DMS79 (cell line): ENCODE measurements at places on chromosomes 12 and 14.
A peak's percentile ranks its signal among the peaks of the same experiment; 100 is the strongest.

DNA sequence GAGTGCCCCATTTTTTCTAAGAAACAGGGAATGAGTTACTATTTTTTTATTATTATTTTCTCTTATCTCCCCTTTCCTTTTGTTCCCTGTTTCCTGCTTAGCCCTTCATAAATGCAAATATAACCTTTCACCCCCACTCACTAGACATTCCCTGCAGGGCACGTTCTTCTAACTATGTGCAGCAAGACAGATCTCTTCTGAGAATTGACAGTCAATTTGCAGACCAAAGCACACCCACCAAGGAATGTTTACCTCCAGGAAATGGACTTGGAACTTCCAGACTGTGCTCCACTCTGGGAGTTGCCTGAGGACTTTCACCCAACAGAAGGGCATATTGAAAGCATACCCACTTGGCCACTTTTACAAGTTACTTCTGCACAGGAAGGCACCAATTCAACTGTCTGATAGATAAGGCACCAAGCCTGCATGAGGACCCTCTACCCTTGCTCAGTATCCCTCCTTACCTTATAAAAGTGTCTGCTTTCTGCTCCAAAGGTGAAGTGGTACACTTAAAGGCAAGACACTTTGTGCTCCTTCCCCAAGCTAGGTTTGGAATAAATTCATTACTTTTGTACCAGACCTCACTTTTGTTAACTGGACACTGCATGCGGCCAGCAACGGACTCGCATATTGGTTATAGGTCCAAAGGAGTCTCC, 6.5 kb downstream of the TAS2R19 start:
- no peak for DNase-seq

GRCh38 chr12:108193917-108194316, 64.8 kb downstream of the WSCD2 start:
- DNase-seq = no peak

DNA sequence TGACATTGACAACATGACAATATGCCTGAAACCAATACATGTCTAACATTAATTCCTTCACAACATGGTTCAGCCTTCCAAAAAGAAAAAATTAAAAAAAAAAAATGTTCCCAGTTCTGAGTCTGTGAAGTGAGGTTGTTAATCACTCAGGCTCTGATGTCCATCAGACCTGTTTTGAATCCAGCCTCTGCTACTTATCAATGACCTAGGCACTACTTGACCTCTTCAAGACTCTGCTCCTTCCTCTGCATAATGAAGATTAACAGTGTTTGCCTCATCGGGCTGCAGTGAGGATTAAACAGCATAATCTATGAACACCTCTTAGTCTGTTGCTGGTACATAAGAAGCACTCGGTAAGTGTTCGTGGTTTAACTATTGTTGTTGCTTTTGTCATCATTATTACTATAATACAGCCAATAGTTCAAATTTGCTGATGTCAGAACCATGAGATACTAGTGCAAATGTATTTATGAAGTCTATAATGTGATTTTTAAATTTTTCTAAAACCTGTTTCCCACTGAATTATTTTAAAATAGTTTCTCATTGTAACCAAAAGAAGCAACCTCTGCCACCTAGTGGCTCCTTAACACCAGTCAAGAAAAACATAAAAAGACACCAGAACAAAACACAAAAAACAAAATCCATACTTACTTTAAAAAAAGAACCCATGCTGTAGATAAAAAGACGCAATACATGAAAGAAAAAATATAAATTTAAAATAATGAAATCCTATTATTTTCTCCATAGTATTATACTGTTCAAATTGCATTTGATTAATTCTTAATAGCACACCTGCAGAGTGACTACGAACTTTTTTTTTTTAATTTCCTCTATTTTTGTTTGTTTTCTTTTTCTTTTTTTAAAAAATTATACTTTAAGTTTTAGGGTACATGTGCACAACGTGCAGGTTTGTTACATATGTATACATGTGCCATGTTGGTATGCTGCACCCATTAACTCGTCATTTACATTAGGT, 20.3 kb upstream of the TMX1 start:
- DNase-seq = no peak

DNA sequence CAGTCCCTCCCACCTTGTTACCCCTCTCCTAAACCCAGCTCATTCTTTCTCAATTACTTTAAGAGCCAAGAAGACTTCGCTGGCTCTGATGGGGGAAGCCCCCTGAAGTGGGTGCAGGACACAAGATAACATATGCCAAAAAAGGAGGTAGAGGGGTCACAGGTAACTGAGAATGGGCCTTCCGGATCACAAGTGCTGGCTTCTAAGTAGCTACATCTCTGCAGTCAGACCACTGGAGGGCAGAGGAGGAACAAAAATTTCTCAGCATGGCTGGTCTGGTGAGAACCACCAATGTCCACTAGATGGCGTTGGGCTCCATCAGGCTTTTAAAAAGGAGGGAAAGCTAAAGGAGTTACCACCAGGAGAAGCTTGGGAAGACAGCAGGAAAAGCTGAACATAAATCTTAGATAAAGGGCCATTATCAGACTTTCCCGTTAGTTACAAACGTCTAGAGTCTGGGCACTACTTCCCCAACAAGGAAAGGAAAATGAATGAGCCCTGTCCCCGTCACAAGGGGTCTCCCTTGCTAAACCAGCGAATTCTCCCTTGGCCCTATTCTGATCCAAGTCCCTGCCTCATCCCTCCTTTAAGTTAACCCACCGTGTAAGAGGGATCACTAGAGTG, 11.6 kb upstream of the CDH24 start:
- DNase-seq = no peak

DNA sequence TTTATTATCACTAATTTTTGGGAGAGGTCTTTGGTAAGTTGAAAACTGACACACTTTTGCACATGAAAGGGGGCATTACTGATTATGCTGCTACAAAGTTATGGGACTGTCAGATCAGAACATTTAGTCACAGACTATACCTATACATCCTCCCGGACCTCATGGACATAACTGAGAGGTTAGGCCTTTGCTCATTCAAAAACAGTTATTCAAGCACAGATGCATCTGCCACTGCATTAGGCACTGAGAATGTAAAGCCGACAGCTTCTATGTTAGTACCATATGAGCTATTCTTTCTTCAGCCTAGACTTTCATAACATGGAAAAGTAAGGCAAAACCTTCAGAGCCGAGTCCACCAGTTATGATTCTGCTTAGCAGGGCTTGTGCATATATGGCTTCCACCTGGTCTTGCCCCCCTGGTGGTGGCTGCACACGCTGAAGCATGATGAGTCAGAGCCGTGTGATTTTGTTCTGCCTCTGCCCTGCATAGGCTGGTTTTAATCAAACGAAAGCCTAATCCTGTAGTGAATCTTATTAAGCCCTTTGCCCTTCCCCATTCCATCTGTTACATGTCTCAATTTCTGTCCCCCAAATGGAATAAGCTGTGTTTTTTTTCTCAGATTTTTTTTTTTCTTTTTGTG, 21.8 kb upstream of the RNU6-8 start:
- peak; percentile 8 for DNase-seq

- DNase-seq = no peak
Observed at GRCh38 chr12:23523339-23523738, 426.1 kb downstream of the SOX5 start.

DNA sequence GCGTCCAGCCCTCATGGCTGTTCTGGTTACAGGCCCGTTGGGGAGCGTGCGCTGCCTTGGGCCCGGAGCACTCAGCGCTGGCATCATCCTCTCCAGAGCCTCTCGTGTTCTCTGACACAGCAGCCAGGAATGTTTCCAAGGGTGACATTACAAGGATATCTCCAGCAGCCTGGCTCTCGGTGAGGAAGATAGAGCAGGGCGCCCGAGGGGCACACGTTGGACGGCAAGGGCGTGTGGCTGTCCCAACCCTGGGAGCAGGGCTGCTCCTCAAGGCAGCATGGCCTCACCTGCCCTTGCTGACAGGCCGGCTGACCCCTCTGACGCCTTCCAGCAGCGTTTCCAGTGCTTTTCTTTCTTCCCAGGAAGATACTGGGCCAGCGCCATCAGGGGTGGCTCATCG, 14.4 kb downstream of the LRCOL1 start:
- DNase-seq = no peak

DNA sequence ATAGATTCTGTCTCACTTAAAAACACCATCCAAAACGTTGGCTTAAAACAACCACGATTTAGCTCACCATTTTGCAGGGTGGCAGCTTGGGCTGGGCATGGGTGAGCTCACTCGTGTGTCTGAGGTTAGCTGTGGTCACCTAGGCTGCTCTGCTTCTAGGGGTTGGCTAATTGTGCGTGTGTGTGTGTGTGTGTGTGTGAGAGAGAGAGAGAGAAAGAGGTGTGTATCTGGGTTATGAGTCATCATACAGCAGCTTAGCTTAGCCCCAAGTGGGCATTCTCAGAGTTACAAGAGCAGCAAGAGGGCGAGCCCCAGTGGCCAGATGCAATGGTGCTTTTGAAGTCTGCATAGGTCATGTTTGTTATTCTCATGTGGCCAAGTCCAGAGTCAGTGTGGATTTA, 6.0 kb downstream of the FBXW8 start:
- no peak for DNase-seq

GRCh38 chr12:109656743-109657142, 56.9 kb upstream of the FAM222A start:
- no peak for DNase-seq

DNA sequence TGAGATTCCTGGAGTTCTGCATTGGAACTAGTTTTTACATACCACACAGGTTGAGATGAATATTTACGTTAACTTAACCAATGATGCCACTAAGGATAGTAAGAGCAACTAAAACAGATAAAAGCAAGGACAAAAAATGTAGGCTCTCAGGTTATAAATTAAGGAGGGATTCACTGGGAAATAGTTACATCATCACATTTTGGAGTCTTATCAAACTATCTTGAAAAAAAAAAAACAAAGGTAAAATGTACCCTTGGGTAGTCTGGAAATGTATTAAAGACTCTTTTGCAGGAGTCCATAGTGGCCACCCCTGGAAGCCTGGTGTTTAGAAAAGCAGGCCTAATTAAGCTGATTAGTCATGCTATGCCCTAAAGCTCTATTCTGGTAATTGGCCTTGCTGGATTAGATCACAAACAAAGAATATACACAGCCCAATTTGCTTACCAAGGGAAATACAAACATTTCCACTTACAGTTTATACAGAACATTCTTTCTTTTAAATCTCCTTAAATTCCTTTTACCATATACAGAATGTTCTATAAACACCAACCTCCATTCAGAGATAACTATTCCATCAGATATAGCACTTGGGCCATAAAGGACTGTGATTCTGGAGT, 39.3 kb downstream of the SLC25A47 start:
- DNase-seq = no peak

DNA sequence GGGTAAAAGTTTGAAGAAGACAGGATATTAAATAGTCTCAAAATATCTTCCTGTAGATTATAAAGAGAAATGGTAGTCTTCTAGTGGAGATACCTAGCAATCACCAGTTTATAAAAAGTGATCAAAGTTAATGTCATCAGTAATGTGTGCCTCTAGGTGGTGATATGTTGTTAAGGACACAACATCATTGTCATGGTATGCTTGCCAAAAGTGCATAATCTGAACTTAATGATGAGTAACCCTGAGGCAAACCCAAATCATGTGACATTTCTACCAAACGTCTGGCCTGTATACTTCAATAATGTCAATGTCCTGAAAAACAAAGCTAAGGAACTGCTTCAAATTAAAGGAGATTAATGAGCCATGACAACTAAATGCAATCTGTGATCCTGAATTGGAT, 214.7 kb downstream of the PHLDA1 start:
- DNase-seq = no peak

- no peak for DNase-seq
Observed at GRCh38 chr14:101797856-101798255, 36.3 kb downstream of the PPP2R5C start.

GRCh38 chr14:89922031-89922907, 32.3 kb downstream of the EFCAB11 start:
- no peak for DNase-seq

DNA sequence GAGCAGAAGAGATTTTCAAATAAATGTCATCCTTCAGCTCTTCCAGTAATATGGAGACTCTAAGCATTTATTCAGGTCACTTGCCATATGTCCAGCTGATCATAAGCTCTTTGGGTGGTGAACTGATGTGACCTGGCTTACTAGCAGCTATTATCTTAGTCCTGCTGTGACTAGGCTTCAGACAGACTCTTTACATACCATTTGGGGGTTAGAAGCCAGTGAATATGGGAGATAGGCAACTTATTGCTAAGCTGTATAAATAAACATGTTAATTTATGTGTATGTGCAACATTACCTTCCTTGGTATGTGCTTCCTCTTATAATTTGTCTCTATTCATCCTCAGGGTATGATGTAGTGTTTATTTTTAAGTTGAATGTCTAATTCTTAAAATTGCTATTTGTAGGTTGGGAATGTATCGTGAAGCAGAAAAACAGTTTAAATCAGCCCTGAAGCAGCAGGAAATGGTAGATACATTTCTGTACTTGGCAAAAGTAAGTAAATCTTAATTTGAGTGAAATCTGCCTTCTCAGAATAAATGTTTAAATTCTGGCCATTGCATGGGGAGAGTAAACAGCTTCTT, 32.4 kb downstream of the TTC8 start:
- DNase-seq = no peak

- DNase-seq = no peak
Observed at GRCh38 chr12:99455350-99456035, 192.1 kb upstream of the GARIN6 start.

DNA sequence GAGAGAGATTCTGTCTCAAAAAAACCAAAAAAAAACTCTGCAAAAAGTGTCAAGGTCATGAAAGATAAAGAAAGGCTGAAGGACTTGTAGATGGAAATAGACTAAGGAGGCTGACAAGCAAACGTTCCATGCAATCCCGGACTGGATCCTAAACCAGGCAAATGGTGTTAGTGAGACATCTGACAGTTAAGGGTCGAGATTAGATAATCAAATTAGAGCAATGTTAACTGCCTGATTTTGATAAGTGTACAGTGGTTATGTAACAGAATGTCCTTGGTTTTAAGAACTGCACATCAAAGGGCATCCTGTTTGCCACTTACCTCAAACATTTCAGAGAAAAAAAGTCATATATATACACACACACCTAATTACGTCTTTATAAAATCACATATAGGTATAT, 3.5 kb upstream of the RAN start:
- no peak for DNase-seq

DNA sequence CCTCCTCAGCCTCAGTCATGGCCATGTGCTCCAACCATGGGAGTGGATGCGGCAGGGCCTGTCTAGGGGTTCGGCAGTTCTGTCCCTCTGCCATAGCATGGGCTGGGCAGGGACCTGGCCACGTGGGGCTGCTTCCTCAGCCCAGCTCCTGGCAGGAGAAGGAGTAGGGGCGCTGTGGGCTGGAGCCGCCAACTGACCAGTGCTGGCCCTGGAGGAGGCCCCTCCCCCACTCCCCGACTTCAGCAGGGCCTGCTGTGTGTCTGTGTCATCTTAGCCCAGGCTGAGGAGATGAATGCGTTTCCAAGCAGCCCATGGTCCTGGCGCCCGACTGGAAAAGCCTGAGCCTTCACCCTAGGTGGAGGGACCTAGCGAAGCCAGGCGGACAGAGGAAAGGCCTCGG, 2.7 kb upstream of the PACS2 start:
- no peak for DNase-seq
